NCI-H1436 (cell line): ENCODE measurements at places on chromosomes 2 and 18.

DNA sequence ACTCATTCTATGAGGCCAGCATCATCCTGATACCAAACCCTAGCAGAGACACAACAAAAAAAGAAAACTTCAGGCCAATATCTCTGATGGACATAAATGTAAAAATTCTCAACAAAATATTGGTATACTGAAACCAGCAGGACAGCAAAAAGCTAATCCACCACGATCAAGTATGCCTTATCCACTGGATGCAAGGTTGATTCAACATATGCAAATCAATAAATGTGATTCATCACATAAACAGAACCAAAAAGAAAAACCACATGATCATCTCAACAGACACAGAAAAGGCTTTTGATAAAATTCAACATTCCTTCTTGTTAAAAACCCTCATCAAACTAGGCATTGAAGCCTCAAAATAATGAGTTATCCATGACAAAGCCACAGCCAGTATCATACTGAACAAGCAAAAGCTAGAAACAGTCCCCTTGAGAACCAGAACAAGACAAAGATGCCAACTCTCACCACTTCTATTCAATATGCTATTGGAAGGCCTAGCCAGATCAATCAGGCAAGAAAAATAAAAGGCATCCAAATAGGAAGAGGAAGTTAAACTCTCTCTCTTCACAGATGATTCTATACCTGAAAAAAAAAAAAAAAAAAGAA lies 45.3 kb downstream of the RTTN start:
- DNase-seq, result no peak

DNA sequence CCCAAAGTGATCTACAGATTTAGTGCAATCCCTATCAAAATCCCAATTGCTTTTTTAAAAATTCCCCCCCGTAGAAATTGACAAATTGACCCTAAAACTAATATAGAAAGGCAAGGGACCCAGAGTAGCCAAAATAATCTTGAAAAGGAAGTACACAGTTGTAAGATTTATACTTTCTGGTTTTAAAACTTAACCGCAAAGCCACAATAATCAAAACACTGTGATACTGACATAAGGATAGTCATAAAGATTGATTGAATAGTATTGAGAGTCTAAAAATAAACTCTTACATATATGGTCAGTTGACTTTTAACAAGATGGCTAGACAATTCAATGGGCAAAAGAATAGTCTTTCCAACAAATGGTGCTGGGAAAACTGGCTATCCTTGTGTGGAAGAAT lies 58.7 kb upstream of the GAREM2 start:
- DNase-seq, result no peak

- no peak for DNase-seq
Observed at GRCh38 chr2:240601061-240601830, 14.7 kb downstream of the CAPN10 start.

GRCh38 chr2:204363513-204363912 lies 181.8 kb upstream of the PARD3B start:
- no peak for DNase-seq

- DNase-seq, result no peak
Observed at GRCh38 chr2:117973498-117974082, 40.3 kb downstream of the CCDC93 start.

DNA sequence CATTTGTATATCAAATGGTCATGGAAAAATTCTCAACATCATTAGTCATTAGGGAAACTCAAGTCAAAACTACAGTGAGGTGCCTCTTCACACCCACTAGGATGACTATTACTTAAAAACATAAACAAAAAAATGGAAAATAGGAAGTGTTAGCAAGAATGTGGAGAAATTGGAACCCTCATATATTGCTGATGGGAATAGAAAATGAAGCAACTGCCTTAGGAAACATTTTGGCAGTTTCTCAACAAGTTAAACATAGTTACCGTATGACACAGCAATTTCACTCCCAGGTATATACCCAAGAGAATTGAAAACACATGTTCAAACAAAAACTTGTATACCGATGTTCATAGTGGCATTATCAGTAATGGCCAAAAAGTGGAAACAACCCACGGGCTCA lies 18.1 kb upstream of the CYP26B1 start:
- no peak for DNase-seq

DNA sequence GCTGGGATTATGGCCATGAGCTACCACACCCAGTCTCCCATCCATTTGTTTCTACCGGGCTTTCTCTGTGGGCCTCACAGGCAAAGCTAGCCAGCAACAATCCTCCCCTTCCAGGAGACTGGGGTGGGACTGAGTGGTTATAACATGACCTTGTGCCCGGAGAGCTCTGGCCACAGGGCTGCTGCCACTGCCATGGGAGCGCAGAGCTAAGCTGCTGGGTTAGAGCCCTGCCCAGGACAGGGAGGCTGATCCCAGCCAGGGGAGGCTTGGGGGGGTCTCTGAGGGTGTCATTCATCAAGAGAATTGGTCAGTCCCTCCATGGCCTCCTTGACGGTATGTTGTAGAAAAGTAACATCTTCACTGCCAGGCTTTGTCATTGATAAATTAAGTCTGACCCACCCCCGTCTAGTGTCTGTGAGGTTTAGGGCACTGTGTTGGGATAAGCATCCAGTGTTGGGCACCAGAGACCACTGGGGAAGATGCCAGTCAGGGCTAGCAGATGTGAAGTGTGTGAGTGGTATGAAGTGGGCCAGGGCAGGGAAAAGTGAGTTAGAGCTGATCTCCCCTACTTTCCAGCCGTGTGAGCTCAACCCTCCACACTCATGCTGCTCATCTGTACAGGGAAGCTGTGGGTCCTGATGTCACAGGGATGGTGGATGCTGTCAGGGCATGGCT lies 368.4 kb upstream of the HS6ST1 start:
- DNase-seq, result no peak

DNA sequence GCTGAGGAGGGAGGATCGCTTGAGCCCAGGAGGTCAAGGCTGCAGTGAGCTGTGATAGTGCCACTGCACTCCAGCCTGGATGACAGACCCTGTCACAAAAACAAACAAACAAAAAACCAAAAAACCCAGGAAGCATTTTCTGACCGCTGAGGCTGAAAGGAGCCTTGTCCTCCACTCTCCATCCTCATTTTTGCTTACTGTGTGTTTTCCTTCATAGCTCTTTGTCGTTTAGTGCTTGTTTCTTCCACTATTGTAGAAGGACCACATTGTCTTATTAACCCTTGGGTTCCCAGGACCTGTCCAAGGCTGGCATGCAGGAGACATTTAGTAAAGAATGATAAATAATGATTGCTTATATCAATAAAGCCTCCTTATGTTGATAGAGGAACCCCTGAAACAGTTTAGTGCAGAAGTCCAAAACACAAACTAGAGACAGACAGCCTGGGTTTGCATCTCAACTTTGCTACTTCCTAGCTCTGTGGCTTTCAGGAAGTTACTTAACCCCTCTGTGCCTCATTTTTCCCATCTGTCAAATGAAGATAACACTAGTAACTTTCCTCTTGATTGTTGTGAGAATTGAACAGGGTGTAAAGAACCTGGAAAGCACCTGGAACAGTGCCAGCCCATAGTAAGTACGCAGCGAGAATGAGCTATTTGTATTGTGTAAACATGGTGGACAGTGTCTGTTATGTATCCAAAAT lies 126.0 kb downstream of the LPIN1 start:
- DNase-seq, result no peak
